Naive B cell (primary cell): ENCODE measurements at places on chromosomes 6 and 20.
A peak's percentile ranks its signal among the peaks of the same experiment; 100 is the strongest.

- H3K36me3 ChIP-seq, result no peaks in the 10 kb centered on the region
- no peaks in the 10 kb centered on the region for H3K4me1 ChIP-seq
- DNase-seq, result no peak
- H3K27me3 ChIP-seq, result no peaks in the 10 kb centered on the region
- no peak overlapping the region for H3K27ac ChIP-seq
- no peak overlapping the region for H3K4me3 ChIP-seq
Observed at GRCh38 chr6:142011156-142011555, 121.6 kb upstream of the GJE1 start.

DNA sequence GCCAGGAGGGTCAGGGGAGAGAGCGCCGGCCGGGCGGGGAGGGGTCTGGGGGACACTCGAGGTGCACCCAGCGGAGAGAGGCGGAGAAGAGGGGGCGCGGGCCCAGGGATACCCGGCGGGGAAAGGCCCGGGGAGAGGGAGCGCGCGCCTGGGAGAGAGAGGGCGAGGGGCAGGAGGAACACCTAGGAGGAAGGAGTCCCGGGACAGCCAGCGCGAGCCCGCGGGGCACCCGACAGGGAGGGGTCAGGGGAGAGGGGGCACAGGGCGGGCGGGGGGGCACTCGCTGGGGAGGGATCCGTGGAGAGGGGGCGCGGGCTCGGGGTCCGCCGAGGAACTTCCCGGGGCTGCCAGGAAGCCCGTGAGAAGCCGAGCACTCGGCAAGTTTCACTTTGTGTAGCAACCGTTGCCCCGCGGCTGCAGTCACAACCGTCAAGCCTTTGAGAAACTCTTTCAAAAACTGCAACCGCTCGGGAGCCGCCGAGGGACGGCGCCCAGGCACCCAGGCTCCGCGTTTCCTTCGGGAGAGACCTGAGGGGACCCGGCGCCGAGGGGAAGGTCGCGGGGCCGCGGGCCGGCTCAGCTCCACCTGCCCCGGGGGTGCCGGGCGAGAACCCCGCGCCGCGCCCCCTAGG, 471 bp downstream of the EZR start:
- H3K36me3 ChIP-seq, result peaks cover 32% of the 10 kb centered on the region
- peaks cover 54% of the 10 kb centered on the region for H3K4me1 ChIP-seq
- DNase-seq, result peak; percentile 64
- no peaks in the 10 kb centered on the region for H3K27me3 ChIP-seq
- H3K4me3 ChIP-seq, result peak overlapping the region; percentile 99

- H3K27me3 ChIP-seq, result no peaks in the 10 kb centered on the region
- DNase-seq, result no peak
- no peak overlapping the region for H3K4me3 ChIP-seq
- H3K36me3 ChIP-seq, result peaks cover 36% of the 10 kb centered on the region
Observed at GRCh38 chr6:167005350-167006159, 6.4 kb downstream of the CEP43 start.

DNA sequence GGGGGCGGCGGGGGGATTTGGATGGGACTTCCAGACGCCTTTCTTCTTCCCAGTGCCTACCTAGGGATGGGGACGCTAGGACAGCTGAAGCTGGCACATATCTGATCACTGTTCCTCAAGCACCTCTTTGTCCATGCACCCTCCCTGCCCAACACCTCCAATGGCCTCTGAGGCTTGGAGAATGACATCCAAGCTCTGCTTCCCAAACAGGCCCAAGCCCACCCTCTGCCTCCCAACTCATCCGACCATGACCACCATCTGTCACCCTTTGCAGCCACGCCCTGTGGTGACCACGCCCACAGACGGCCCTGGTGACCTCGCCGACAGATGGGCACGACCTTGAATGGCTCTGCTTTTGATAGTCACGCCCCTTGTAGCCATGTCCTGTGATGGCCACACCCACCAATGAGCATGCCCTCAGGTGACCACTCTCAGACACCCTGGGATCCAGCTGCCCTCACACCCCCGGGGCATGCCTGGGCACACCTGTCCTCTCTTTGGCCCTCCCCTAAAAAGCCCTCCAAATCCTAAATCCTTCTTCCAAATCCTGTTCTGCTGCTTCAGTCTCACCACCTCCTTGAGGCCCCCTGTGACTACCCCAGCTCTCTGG, 51.0 kb downstream of the SSR1 start:
- peak overlapping the region; percentile 95 for H3K4me3 ChIP-seq

DNA sequence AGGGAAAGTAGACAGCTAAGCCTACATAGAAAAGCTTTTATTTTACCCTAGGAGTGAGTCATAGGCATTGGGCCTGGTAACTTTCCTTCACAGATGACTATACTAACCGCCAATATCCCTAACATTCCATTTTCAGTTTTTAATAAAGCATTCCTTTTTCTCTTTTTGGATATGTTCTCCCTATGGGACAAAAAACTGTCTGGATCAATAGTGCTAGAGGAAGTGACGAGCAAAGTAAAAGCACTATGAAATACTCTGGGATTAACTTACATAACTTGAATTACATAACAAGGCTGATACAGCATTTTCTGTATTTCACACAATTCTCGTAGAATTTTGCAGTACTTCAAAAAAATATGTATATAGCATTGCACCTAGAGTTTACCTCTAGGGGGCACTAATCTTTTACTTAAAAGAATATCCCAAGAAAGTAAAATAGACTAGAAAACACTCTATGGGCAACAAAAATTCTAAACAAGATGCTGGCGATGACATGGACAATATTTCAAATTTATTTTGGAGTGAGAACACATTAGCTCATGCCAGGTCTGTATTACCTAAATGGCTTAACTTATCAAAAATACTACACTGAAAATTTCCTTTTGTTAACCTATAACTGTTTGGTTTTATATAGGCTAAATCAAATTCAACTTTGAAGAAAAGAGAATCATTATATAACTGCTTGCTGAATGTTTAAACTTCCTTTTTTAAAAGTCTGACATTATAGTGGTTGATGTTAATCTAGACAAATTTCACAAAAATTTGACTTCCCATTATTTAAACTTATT, 66.3 kb upstream of the DST start:
- no peaks in the 10 kb centered on the region for H3K27me3 ChIP-seq
- no peaks in the 10 kb centered on the region for H3K4me1 ChIP-seq
- H3K36me3 ChIP-seq, result no peaks in the 10 kb centered on the region
- no peak overlapping the region for H3K27ac ChIP-seq
- DNase-seq, result no peak

GRCh38 chr6:109527989-109528388, 45.0 kb upstream of the ZBTB24 start:
- H3K27me3 ChIP-seq, result no peaks in the 10 kb centered on the region
- no peak overlapping the region for H3K27ac ChIP-seq
- no peak for DNase-seq
- H3K4me3 ChIP-seq, result no peak overlapping the region
- H3K36me3 ChIP-seq, result peaks cover 14% of the 10 kb centered on the region

- no peak overlapping the region for H3K4me3 ChIP-seq
- DNase-seq, result no peak
- no peak overlapping the region for H3K27ac ChIP-seq
- no peaks in the 10 kb centered on the region for H3K27me3 ChIP-seq
Observed at GRCh38 chr6:127833336-127833735, 67.5 kb downstream of the THEMIS start.

GRCh38 chr6:112362027-112362795, 15.1 kb downstream of the RFPL4B start:
- H3K27me3 ChIP-seq, result peaks cover 4% of the 10 kb centered on the region
- H3K27ac ChIP-seq, result no peak overlapping the region
- H3K36me3 ChIP-seq, result no peaks in the 10 kb centered on the region
- no peaks in the 10 kb centered on the region for H3K4me1 ChIP-seq
- H3K4me3 ChIP-seq, result no peak overlapping the region

DNA sequence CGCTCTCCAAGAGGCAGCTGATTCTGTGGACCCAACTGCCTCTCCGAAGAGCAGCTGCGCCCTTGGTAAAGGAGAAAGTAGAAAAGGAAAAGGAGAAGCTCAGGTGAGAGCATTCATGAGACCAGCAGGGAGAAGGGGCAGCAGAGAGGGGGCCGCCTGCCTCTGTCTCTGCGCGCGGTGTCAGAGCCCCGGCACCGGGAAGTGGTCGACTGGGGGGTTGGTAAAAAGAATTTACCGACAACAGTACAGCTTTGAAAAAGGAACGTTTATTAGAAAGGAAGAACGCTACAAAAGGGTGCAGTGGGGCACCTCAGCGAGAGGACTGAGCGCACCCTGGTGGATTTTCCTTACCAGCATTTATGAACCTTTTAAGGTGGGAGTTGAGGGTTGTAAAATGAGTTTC, 61.9 kb downstream of the GPR6 start:
- H3K27me3 ChIP-seq, result no peaks in the 10 kb centered on the region
- H3K4me1 ChIP-seq, result peaks cover 27% of the 10 kb centered on the region
- H3K4me3 ChIP-seq, result peak overlapping the region; percentile 97
- peak overlapping the region; percentile 76 for H3K27ac ChIP-seq

DNA sequence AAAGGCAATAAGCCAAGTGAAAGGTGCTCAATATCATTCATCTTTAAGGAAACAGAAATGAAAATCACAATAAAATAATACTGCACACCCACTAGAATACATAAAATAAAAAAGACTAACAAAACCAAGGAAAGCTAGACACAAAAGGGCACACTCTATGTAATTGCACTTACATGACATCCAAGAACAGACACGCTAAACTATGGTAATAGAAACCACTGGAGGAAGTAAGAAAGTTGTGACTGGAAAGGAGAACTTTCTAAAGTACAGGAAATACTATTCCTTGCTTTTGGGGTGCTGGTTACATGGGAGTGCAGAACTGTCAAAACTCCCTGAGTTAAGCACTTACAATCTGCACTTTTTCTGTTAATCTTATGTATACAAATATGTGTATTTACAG, 253.7 kb upstream of the RUNX2 start:
- no peak overlapping the region for H3K27ac ChIP-seq
- no peaks in the 10 kb centered on the region for H3K27me3 ChIP-seq
- DNase-seq, result no peak
- H3K4me3 ChIP-seq, result no peak overlapping the region
- no peaks in the 10 kb centered on the region for H3K4me1 ChIP-seq
- H3K36me3 ChIP-seq, result peaks cover 19% of the 10 kb centered on the region

GRCh38 chr6:149751239-149751638, 1.7 kb downstream of the PCMT1 start:
- no peaks in the 10 kb centered on the region for H3K27me3 ChIP-seq
- peaks cover 20% of the 10 kb centered on the region for H3K4me1 ChIP-seq
- peak overlapping the region; percentile 88 for H3K4me3 ChIP-seq
- no peak for DNase-seq
- H3K27ac ChIP-seq, result no peak overlapping the region
- no peaks in the 10 kb centered on the region for H3K36me3 ChIP-seq

DNA sequence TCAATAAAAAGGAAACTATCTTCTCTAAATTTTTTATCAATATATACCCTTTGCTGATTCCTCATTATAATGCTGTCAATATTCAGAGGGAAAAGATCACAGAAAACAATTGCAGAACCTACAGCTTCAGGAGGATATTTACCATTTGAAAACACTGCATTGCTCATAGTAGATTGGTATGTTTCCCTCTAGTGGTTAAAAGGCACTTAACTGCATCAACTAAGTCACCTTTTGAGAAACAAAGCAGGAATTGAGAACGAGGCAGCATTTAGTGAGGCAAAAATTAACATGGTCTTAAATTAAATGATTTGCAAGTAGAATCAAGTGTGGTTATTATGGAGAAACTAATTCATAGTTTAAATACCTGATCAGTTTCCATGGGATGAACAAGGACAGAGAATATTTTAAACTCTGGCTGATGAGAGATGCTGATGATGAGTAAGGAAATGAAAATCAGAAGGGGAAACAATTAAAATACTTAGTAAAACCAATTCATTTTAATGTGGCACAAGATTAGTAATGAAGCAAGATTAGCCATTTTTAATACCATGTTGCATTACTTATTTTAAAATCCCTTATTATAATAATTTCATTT, 642.1 kb downstream of the EPHA7 start:
- H3K27me3 ChIP-seq, result no peaks in the 10 kb centered on the region
- H3K36me3 ChIP-seq, result no peaks in the 10 kb centered on the region
- no peaks in the 10 kb centered on the region for H3K4me1 ChIP-seq
- H3K4me3 ChIP-seq, result no peak overlapping the region
